ENCODE measurements at places on chromosomes 6 and 20.

GRCh38 chr6:46138281-46138680 lies 8.5 kb downstream of the ENPP4 start:
- DNase-seq = peak; percentile 51

DNA sequence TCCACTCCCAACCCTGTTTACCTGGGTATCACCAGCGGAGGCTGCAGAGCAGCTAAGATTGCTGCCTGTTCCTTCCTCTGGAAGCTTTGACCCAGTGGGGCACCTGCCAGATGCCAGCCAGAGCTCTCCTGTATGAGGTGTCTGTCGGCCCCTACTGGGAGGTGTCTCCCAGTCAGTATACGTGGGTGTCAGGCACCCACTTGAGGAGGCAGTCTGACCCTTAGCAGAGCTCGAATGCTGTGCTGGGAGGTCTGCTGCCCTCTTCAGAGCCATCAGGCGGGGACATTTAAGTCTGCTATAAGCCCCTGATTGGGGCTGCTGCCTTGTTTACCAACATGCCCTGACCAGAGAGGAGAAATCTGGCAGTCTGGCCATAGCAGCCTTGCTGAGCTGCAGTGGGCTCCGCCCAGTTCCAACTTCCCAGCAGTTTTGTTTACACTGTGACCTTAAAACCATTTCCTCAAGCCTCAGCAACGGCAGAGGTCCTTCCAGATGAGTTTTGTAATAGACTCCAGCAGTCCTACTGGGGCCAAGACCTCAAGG lies 2.8 kb downstream of the RAET1E start:
- peak; percentile 12 for DNase-seq

DNA sequence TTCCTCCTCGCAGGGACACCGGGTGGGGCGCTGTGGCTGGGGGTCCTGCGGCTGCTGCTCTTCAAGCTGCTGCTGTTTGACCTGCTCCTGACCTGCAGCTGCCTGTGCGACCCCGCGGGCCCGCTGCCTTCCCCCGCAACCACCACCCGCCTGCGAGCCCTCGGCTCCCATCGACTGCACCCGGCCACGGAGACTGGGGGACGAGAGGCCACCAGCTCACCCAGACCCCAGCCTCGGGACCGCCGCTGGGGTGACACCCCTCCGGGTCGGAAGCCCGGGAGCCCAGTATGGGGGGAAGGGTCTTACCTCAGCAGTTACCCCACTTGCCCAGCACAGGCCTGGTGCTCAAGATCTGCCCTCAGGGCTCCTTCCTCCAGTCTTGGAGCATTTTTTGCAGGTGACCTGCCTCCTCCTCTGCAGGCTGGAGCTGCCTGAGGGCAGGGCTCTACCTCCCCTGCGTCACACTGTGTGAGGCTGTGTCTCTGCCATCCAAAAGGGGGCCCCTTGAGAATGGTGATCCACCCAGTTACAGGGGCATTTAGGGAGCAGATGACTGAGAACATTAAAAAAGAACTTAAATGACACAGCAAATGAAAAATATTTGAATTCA lies 3.9 kb upstream of the CNPY3 start:
- no peak for DNase-seq

DNA sequence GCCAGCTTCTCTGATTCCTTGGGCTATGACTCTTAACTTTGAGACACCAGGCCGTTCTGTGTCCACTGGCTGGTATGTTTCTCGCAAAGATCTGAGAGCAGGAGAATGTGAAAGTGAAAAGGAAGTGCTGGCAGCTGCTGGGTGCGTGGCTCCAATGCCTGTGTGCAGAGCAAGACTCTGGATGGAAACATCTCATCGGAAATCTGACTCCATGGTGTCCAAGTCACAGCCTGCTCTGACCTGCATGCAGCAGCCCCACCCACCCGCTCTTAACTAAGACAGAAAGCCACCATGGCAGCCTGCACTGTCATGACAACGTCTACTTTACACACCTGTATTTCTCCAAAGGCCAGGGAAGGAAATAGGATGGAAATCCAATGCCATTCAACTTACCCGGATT lies 66.3 kb upstream of the MPC1 start:
- no peak for DNase-seq

- peak; percentile 96 for DNase-seq
Observed at GRCh38 chr20:4135385-4136077, 120.2 kb upstream of the RNF24 start.

DNA sequence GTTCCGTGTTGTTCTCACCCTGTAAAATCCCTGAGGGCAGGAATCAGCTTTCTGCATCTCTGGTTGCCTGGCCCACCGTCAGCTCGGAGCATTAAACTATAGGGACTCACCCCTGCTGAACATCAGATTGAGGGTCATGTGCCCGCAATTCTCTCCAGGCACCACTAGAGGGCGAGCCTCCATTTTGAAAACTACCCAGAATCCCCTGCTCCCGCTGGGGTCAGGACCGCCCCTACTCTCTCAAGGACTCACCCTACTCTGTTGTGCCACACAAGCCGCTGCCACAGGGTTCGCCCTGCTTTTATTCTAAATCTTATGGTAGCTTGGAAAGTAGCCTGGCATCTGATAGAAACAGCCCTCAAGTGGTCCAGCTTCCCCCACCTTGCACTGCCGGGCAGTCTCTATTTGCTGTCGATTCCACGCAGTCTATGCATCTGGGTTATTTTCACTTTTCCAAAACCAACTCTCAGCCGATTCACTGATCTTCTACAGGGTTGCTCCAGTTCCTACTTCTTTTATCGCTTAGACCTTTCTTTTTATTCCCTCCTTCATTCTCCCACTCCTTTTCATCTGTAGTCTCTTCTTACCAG lies 244.1 kb upstream of the QKI start:
- DNase-seq = peak; percentile 25

GRCh38 chr6:35496036-35496840 lies 641 bp downstream of the TEAD3 start:
- peak; percentile 65 for DNase-seq

DNA sequence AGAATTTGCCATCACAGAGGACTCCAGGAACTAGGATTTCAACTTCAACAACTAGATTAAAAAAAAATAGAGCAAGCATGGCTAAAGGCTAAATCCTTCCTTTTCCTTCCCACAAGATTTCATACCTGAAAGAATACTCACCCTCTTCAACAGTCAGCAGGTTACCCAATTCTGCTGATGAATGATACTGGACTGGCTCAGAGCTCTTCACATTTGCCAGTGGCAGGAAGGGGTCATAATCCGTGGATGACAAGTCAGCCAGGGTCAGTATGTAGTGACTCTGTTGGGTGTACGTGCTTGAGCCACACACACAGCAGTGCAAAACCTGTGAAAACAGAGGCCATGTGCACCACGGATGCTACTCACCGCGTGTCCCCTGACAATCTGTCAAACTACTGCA lies 152.9 kb downstream of the INSM1 start:
- DNase-seq = no peak

GRCh38 chr6:16168858-16169257 lies 40.0 kb downstream of the MYLIP start:
- DNase-seq = peak; percentile 62

DNA sequence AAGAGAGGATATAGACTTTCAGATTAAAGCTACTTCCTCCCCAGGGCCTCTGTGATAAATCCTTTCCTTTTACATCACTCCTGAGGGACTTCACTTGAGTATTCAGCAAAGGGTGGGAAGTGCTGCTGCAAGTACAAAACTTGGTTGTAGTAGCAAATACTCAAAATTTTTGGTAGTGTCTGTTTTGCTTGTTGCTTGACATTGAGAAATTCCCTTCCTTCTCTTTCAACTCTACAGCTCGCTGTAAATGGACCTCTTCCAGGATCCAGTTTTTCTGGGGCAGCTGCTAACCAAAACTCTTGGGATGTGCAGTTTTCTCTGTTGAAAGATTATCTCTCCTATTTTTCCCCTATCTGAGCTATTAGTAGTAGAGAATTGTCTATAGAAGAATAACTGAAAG lies 472.0 kb downstream of the CD109 start:
- DNase-seq = no peak

DNA sequence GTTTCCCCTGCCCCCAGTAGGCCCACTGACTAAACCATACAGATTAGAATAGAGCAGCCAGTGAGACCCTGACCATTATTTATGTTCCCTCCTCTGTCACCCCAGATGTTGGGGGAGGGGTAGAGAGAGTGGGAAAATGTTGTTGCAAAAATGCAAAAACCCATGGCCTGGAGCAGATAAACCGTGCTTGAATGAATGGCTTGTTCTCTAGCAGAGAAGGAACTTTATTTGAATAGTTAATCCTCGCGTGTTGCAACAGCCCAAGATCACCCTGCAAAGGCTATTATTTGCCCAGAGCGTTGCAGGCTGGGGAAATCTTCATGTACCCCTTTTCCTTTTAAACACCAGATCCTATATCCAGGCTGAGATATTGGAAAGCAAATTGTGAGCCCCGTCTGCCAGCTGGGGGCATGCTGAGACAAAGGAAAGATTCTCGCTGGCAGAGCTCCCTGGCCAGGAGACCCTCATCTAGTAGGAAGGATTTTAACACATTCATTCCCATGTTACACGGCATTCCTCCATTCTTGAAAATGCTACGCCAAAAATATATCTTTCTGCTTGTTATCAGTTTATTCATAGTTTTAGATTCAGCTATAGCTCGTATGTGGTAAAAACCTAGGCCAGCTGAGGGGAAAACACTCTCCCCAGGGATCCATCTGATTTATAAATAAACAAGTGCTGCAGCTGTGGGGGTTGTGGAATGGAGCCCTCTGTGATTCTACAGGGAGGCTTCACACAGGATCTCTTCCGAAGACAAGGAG lies 53.0 kb downstream of the LINC00237 start:
- no peak for DNase-seq

DNA sequence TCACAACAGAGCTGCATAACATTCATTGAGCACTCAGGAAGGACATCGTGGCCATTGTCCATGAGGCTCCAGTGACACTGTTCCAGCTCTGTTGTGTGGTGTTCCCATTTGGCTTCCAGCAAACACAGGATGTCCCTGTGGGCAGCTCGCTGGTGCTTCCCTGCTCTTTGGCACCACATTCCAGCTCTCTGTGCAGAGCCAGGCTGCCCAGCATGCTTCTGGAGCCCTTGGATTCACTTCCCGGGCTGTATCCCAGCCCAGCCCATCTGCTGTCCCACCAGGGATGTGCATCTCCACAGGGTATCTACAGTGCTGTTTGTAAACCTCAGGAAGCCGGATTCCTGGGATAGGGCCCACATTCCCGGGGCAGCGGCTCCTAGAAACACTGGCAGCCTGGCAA lies 57.2 kb downstream of the CTCFL start:
- DNase-seq = no peak

DNA sequence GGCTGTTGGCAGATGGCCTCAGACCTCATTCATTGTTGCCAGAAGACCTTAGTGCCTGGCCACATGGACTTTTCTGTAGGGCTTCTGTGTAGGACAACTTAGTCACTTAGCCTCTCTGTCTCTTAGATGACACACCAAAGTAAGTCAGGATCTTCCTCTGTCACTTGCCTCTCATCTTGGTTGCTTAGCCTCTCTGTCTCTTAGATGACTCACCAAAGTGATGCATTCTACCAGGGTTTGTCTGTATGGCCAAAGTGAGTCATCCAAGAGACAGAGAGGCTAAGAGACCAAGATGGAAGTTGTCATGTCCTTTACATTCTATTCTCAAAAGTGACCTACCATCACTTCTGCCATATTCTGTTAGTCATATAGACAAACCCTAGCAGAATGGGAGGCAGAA lies 255.9 kb upstream of the DEFB112 start:
- DNase-seq = peak; percentile 53

DNA sequence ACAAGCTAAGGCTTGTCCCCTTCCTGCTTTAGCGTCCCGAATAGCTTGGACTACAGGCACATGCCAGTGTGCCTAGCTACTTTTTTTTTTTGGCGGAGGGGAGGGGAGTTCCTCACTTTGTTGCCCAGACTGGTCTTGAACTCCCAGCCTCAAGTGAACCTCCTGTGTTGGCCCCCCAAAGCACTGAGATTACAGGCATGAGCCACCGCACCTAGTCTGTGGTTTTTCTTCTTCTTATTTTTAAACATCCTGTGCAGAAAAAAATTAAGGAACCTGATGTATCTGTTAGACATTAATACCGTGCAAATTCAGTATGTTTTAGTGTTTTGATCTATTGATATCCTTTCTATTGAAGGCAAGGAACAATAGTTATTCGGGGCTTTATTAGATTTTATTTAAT lies 25.7 kb downstream of the HIVEP1 start:
- no peak for DNase-seq

- no peak for DNase-seq
Observed at GRCh38 chr20:3712279-3712873, at the start of gene SIGLEC1. Gene SIGLEC1, minus strand, starts transcription at chr20:3712600. Its CDS starts 5,472 bp downstream, at chr20:3707128.

DNA sequence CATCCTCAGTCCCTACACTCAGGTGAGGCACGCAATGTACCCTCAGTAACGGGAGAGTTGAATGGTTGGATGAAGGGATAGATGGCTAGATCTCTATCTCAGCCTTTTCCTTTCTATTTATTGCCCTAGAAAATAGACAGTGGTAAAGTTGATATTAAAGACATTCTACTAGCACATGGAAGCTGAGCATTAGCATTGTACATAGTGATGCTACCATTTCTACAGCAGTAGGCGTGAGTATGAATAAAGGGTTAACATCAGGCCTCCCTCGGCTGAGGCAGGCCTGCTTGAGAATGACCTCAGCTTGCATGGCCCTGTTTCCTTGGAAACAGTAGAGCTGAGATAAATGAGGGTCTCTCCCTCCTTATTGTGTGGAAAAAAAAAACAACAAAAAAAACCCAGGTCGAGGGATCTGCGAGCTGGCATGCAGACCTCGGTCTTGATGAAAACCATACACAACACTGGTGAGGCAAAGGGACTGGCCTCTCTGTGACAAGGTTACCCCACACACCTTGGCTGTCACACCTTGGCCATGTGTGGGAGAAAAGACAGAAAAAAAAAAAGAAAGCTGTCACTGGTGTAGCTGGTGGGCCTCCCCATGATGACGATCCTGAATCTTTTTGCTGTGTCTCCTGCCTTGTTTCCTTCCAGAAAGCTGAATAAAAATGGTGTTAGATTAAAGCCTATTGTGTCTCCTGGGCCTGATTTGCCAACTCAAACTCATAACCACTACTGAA lies 160.0 kb downstream of the HACE1 start:
- no peak for DNase-seq

GRCh38 chr20:17628101-17628841 lies 53.8 kb downstream of the RRBP1 start:
- peak; percentile 33 for DNase-seq

Measured in DMS53 (cell line).